Stomach (tissue), 19 donors: ENCODE measurements at places on chromosomes 11 and 22. TPM values are rescaled to one million over a fixed set of nuclear protein-coding genes. Genes with fewer than 3 reads are reported as not detected.
A peak's percentile ranks its signal among the peaks of the same experiment; 100 is the strongest.

The RNF26 gene
- not detected for total RNA-seq

- no peak for DNase-seq
- peaks cover 94% of the 10 kb centered on the region for H3K36me3 ChIP-seq
- H3K27me3 ChIP-seq, result no peaks in the 10 kb centered on the region
- H3K4me1 ChIP-seq, result peaks cover 9% of the 10 kb centered on the region
- no peak overlapping the region for H3K27ac ChIP-seq
Measured at GRCh38 chr22:31328544-31328960, 17.6 kb downstream of the PATZ1 start.

DNA sequence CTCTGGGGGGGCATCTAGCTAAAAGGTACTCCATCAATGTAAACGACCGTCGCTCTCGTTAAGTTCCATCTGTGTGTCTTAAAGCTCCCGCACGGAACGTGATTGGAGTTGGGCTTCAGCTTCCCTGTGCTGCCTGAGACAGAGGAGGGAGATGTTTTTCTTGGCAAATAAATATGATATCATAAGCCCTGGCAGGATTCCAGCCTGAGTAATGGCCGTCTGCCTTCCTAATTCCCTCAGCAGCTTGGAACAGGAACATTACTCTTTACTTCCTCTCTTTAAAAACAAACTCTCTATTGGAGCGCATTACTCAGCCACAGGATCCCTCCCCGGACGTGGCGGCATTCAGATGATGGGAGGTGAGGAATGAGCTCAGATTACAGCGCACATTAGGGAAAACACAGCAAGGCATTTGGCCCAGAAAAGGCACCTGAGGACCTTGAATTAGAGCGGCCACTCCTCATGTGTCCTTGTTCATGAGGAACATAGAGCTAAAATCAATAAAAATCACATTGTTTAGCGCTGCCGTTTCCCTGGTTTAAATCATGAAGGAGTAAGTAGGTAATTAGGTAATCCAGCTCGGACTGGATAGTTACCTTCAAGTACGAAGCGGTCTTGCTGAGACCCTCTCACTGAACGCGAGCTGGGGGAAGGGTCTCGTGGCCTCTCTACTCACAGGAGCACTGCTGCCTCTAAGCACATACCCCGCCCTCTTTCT, 230.4 kb downstream of the ST3GAL4 start:
- H3K4me1 ChIP-seq, result peaks cover 11% of the 10 kb centered on the region
- H3K27me3 ChIP-seq, result no peaks in the 10 kb centered on the region
- H3K4me3 ChIP-seq, result no peak overlapping the region

DNA sequence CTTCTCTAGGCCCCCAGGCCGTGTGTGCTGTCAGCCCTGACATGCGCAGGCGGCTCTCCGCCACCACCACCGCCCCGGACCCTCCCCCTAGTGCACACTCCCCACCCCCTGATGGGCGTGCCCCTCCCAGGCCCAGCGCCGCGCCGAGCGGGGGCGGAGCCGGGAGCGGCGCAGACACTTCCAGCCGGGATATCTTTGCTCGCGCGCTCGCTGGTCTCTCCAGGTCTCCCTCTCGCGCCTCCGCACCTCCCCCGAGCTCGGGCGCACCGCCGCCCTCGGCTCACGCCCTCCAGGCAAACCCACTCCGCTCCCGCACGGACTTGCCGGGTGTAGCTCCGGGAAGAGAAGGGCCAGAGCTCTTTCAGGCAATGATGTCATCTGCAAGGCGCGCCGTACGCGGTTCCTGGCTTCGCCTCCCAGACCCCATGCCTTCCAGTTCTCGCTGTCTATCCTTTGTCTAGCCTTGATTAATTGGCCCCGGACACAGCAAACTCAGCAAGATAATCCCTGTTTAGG, at the start of gene SCN3B:
SCN3B (minus strand) TSS at position 59 of the 516 bp plus-strand sequence. CDS start 823 bp downstream, outside the sequence.
- peaks cover 9% of the 10 kb centered on the region for H3K4me1 ChIP-seq
- H3K4me3 ChIP-seq, result peak within 1 kb of the TSS; percentile 80
- H3K27ac ChIP-seq, result peak within 1 kb of the TSS; percentile 71

The UBASH3B gene
- 3.3 TPM for total RNA-seq

GRCh38 chr22:39244136-39244495, 666 bp downstream of the PDGFB start:
- DNase-seq, result peak; percentile 62
- H3K27me3 ChIP-seq, result peaks cover 85% of the 10 kb centered on the region
- peak overlapping the region; percentile 86 for H3K27ac ChIP-seq
- H3K4me3 ChIP-seq, result peak overlapping the region; percentile 57

DNA sequence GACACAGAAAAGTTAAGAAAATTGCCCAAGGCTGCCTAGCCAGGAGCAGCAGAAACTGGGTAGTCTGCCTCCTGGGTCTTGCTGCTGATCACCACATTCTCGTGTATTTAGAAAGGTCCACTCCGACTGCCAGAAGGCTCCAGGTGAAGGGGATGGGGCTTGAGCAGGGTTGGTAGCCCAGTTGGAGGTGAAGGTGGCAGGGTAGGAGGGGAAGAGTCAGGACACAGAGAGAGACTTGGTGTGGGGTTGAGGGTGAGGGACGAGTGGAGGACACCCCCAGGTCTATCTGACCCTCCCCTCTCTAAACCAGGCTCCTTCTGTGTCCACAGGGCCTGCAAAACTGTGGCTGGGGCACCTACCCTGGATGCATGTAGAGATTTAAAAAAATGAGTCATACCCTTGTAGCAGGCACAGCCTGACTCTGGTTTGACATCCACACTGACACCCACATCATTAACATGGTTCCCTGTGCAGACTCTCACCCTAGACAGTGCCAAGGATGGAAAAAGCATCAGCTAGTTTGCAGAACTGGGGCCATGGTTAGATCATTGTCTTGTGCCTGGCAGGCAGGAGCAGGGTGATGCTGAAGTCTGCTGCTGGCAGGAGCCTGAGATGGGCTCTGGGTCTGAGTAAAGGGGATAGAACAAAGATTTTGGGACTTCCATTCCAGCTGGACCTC, 273.2 kb downstream of the TENM4 start:
- no peaks in the 10 kb centered on the region for H3K36me3 ChIP-seq
- no peak overlapping the region for H3K4me3 ChIP-seq
- H3K4me1 ChIP-seq, result no peaks in the 10 kb centered on the region
- no peak overlapping the region for H3K27ac ChIP-seq

DNA sequence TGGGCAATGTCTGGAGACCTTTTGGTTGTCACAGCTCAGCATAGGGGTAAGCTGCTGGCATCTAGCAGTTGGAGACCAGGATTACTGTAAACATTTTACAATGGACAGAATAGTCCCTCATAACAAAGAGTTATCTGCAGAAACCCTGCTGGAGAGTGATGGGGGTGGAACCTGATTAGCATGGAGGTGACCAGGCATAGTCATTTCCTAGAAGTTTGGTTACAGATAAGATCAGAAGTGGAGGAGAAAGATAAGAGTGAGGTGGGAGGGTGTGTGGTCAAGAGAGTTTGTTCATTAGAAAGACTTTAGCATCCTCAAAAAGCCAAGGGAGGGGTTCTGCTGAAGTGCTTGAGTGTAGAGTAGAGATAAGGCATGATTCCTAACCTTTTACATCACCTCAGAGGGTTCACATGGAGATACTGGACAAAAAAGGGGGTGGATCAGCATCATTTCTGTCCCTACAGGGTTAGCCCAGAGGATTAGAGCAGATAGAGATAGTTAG, 38.8 kb downstream of the PRDM11 start:
- H3K4me1 ChIP-seq, result peaks cover 12% of the 10 kb centered on the region
- no peak overlapping the region for H3K27ac ChIP-seq
- peaks cover 14% of the 10 kb centered on the region for H3K36me3 ChIP-seq
- peaks cover 3% of the 10 kb centered on the region for H3K27me3 ChIP-seq
- no peak for DNase-seq
- H3K4me3 ChIP-seq, result no peak overlapping the region

DNA sequence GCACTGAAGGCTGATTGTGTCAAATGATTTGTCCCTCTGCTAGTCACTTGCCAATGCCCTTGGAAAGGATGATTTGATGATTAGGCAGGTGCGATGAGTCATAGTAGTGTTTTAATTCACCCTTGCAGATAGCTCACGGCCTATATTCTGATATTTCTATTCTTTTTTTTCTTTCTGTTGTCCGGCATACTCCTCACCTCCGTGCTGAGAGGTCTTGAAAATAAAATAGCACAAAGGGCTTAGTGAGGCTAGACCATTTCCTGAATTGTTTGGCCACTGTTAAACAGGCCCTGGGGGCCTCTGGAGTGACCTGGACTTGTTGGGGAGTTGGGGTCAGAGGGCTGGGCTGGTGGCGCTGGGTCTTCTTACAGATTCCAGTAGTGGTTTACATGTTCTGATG, 99.8 kb downstream of the ZBTB16 start:
- H3K27ac ChIP-seq, result peak overlapping the region; percentile 92
- peaks cover 32% of the 10 kb centered on the region for H3K36me3 ChIP-seq
- H3K27me3 ChIP-seq, result no peaks in the 10 kb centered on the region
- no peak for DNase-seq
- peaks cover 100% of the 10 kb centered on the region for H3K4me1 ChIP-seq
- H3K4me3 ChIP-seq, result no peak overlapping the region

DNA sequence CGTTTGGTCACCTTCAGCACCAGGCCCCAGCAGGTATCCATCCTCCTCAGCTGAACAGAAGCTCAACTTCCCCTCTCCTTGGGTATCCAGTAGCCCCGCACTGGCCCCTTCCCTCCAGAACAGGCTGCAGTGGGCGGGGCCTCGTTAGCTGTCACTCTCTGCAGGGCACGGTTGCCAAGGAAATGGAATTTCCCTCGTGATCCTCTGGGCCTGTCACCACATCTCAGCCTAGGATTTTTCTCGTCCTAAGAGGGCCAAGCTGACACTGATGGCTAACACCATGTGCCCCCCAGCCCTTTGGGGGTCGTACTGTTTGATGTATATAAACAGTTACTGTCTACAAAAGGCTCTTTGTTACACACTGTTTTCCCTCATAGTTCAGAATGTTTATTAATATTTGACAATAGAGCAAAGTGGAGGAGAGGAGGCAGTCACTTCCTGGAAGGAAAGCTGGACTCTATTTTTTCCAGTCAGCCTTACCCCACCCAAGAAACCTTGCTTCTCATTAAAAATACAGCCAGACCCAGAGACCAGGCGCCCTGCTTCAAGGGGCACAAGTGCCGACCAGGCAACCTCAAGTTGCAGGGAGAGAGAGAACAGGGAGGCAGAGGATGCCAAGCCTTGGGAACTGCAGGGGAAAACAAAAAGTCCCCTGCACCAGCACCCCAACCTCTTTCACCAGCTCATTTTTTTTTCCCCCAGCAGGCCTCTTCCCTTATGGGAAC, 44.5 kb downstream of the FEZ1 start:
- DNase-seq, result peak; percentile 43
- no peak overlapping the region for H3K4me3 ChIP-seq
- peak overlapping the region; percentile 50 for H3K27ac ChIP-seq

The CD6 gene
- total RNA-seq, result 1.6 TPM

DNA sequence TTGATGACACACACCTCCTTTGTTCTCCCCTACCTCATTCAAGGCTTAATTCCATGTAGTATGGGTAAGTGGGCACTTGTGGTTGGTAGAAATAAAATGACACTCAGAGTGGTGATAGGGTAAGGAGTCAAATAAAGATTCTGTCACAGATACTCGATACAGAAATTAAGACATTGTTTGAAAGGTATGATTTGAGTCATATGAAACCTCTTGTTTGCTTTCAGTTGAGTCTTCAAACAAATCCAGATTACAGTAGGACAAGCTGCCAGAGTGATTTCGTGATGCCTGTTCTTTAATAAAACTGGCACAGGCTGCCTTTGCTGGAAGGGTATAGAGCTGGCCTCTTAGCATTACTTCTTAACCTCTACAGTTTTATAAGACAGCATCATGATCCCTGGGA, 182.4 kb downstream of the SPON1 start:
- H3K27ac ChIP-seq, result no peak overlapping the region
- no peak overlapping the region for H3K4me3 ChIP-seq
- H3K36me3 ChIP-seq, result no peaks in the 10 kb centered on the region
- H3K27me3 ChIP-seq, result no peaks in the 10 kb centered on the region
- no peak for DNase-seq

The MYO18B gene
- 7.6 TPM for total RNA-seq

The PLA2G3 gene
- total RNA-seq, result not detected

The OR4C45 gene
- total RNA-seq, result not detected

The TSKU gene
- total RNA-seq, result 11.1 TPM

The RPS3 gene
- total RNA-seq, result 607 TPM

DNA sequence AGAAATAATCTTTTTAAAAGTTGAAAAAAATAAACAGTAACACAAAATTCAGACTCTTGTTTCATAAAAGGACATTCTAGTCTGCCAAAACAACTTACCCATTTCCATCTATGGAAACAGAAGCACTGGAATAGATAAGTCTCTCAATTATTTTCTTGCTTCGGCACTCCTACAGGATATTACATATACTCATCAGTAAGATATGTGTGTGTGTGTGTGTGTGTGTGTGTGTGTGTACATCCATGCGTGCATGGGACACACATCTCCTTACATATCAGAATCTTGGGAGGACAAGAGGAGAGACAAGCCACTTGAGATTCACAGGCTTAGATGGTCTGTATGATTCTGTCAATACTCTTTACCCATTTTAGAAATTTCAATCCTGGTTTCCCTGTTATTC, 144.6 kb downstream of the ATG16L2 start:
- no peaks in the 10 kb centered on the region for H3K27me3 ChIP-seq
- H3K4me1 ChIP-seq, result no peaks in the 10 kb centered on the region
- H3K4me3 ChIP-seq, result no peak overlapping the region
- no peak for DNase-seq
- H3K27ac ChIP-seq, result no peak overlapping the region

- H3K27ac ChIP-seq, result no peak overlapping the region
- no peaks in the 10 kb centered on the region for H3K36me3 ChIP-seq
Measured at GRCh38 chr11:128848815-128849455, 18.2 kb downstream of the KCNJ1 start.

The PRDM11 gene
- total RNA-seq, result 11.3 TPM

The CABP7 gene
- total RNA-seq, result not detected

DNA sequence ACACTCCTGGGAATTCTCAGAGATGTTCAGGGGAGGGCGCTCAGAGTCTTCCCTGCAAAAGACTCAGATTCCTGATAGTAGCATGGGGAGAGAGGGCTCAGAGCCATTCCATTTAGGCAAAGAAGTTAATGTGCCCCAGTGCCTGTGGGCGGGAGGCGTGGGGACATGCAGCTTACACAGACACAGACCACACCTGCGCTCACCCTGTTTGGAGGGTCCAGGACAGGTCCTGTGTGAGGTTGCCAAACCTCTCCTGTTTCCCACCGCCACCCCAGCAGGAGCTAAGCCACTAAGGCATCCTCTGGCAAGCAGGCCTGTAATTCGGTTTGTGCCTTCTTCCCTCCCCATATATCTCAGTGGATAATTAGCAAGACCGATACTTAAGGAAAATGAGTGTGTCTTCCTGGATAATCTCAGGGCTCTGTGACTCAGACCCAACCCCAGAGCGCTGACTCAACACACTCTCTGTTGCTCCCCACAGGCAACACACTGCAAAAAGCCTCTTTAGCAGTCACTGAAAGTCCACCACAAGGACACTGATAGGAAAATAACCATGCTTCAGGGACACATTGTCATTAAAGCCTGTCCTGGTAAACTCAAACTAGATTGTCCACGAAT, 118.9 kb upstream of the LMO1 start:
- no peaks in the 10 kb centered on the region for H3K4me1 ChIP-seq
- no peak overlapping the region for H3K27ac ChIP-seq
- no peak for DNase-seq
- H3K27me3 ChIP-seq, result no peaks in the 10 kb centered on the region
- H3K4me3 ChIP-seq, result no peak overlapping the region
- H3K36me3 ChIP-seq, result no peaks in the 10 kb centered on the region

The ZNF215 gene
- 2.4 TPM for total RNA-seq
